ENCODE measurements at places on chromosomes 11 and 22.

- DNase-seq = peak; percentile 77
Observed at GRCh38 chr22:50306753-50307749, at the start of gene PLXNB2. Gene PLXNB2 (minus strand): TSS chr22:50307646. CDS start chr22:50290584, 17,062 bp downstream.

DNA sequence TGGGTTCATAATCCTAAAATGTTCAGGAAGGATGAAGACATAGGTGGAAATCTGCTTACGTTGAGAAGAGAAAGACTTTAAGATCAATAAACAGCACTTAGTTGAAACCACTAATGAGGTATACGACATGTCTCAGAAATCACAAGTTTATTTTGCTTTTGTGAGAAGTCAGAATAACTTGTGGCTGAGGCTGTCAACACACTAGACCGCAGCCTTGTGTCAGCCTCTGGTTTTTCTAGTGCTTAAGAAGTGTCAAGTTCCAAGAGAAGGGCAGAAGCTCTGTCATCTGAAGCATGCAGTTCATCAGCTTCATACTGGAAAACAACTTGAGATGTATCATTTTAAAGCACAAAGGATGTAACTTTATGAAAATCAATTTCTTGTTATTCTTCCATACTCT is 420.9 kb downstream of the METTL15 start:
- DNase-seq = no peak

- DNase-seq = no peak
Observed at GRCh38 chr11:115197031-115197430, 307.2 kb downstream of the CADM1 start.

- DNase-seq = no peak
Observed at GRCh38 chr11:118263112-118263511, 985 bp downstream of the MPZL2 start.

- DNase-seq = no peak
Observed at GRCh38 chr11:126157326-126158030, 54.0 kb downstream of the RPUSD4 start.

GRCh38 chr22:46791201-46791731 is 28.8 kb downstream of the TBC1D22A start:
- peak; percentile 73 for DNase-seq

- no peak for DNase-seq
Observed at GRCh38 chr11:128066399-128066798, 521.0 kb downstream of the ETS1 start.

DNA sequence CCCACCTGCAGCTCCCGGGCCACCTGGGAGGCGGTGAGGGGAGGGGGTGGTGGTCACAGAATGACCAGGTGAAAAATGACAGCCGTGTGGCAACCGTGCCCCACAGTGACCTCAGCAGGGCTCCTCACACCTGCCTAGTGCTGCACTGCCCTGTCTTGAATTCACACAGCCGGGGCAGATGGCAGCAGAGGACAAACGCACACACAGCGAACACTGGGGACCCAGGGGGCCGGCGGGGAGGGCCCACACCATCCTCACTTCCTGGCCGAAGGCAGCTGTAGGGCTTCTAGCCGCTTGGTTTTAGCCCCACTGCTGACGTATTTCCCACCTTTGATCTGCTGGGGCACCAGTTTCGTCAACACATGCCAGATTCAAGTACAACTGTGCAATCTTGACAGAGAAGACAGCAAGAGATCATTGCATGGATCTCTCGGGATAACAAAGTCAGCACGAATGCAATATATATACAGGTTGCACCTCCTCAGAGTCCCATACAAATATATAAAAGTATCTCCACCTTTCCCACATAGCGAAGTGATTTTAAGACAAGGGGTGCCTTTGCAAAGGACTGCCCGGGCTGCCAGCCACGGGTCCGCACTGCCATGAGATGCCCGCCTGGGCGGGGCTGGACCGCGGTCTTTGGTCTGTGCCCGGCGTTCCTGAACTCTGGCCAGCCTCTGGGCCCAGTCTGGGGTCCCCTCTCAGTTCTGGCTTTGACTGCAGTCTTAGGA is 26.9 kb downstream of the TRMU start:
- no peak for DNase-seq

GRCh38 chr11:44708009-44708408 is 18.8 kb upstream of the TSPAN18 start:
- DNase-seq = no peak

DNA sequence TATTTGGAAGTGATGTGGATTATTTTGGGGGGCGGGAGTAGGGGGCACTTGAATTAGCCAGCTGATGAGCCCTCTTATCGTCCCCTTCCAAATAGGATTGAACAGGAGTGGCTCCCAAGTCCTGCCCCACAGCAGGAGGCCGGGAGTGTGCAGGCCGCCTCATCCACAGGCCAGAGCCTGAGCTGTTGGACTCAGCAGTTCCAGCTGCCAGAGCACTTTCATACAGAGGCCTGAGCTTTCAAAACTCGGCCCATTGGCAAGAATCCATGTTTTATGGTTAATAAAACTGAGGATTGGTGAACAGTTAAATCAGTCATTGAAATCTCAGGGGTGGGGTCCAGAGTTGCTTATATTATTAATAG is 9.6 kb downstream of the FAM118A start:
- DNase-seq = no peak

DNA sequence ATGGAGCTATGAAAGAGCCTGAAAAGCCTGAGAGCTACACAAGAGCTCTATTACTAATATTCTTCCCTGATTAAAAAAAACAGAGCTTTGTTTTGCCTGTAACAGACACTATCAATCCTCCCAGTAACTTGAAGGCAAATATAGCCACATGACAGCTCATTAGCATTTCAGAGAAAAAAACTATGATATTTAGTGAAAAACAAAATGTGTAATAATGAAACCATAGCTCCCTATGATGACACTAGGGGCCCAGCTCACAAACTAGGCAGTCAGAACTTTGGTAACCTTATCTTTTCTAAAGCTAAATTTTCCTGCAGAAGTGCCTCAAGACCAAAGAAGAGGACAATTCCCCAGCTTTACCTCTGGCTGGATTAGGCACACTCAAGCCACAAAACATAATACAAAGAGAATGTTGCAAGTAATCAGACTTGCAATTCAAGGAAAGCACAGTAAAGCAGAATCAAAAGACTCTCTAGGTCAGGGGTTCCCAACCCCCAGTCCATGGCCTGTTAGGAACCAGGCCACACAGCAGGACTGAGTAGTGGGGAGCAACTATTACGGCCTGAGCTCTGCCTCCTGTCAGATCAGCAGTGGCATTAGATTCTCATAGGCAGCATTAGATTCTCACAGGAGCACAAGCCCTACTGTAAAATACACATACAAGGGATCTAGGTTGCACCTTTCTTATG is 53.3 kb downstream of the MRTFA start:
- DNase-seq = no peak

DNA sequence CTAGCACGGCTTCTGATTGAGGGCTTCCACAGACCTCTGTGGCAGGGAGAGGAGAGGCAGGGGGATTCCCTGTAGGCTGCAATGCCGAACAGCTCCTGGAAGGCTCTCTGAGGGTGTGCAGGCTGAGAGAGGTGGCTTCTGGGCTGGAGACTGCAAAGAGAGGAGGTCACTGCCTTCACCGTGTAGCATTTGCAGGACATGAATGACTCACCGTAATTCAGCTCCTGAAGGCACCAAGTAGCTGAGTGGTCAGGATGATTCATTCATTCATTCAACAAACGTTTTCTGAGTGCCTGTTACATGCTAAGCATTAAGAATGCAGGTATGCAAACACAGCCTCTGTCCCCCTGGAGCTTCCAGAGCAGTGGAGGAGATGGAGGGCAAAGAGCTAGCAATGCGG is 18.0 kb upstream of the EIF3D start:
- peak; percentile 93 for DNase-seq

DNA sequence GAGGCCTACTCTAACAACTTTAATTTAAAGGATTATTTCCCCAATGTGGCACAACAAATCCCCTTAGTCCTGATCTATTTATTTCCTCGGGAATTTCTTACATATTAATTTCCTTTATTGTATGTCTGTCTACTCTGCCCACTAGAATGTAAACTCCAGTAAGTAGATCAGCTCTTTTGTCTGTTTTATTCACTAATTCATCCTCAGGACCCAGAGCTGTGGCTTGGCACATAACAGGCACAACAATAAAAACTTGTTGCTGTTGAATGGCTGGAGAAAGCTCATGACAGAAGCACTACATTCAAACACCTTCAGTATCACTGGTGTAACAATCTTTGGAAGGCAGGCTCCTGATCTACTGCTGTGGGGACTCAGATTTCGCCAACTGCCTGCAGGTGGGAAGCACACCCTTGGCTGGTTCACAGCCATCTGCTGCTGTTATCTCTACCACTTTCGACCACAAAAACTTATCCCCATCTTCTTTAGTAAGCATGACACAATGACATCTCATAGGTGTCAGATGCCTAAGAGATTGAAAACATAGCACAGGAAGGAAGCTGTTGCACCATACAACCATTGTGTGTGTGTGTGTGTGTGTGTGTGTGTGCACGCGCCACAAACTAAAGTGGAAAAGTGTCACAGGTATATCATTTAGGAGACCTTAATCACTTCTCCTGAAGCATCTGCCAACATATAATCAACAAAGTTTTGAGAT is 11.9 kb downstream of the HIRA start:
- DNase-seq = no peak

- peak; percentile 71 for DNase-seq
Observed at GRCh38 chr11:18527512-18527911, 770 bp upstream of the TSG101 start.

DNA sequence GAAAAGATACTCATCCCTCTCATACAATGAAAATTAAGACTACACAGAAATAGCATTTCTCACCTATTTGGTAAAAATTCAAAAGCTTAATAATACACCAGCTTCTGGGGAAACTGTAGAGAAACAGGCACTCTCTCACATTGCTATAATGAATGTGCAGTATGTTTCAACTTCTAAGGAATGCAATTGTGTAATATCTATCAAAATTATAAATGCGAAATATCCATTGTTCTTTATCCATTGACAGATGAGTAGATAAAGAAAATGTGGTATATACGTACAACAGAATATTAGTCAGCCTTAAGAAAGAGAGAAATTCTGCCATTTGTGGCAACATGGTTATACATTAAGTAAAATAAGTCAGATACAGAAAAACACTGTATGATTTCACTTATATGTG is 101.4 kb upstream of the OR9G4 start:
- peak; percentile 48 for DNase-seq

DNA sequence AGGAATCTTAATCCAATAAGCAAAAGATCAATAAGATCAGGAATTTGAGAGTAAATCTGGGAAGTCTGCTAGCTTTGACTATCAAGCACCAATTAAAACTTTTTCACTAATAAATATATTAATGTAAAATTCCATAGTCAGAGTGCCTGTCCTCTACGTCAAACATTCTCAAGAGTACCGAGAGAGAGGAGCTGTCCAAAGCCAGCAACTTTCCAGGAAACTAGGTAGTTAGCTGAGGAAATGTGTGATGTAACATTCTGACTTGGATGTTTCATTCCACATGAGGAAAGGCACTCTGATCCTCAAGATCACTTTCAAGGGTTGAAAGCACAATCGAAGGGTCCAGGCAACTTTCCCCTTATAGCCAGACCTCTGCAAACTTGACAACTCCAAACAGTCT is 113.2 kb downstream of the STK33 start:
- peak; percentile 20 for DNase-seq

DNA sequence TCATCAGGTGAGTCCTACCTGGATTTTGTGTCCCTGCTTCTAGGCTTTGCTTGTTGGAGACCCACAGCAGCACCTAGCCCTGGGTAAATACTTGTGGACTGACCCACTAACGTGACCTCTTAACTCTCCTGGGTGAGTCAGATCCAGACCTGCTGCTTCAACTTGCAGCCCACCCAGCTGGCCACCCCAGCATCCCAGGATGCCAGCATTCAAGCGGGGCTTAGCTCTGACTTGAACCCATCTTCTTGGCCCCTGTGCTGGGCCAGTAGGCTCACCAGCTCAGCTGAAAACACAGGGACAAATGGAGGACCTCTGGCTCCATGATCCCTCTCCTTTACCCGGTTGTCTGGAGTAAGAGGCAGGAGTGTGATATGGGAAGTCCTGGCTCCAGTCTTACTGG is 33.5 kb downstream of the PARVG start:
- no peak for DNase-seq

DNA sequence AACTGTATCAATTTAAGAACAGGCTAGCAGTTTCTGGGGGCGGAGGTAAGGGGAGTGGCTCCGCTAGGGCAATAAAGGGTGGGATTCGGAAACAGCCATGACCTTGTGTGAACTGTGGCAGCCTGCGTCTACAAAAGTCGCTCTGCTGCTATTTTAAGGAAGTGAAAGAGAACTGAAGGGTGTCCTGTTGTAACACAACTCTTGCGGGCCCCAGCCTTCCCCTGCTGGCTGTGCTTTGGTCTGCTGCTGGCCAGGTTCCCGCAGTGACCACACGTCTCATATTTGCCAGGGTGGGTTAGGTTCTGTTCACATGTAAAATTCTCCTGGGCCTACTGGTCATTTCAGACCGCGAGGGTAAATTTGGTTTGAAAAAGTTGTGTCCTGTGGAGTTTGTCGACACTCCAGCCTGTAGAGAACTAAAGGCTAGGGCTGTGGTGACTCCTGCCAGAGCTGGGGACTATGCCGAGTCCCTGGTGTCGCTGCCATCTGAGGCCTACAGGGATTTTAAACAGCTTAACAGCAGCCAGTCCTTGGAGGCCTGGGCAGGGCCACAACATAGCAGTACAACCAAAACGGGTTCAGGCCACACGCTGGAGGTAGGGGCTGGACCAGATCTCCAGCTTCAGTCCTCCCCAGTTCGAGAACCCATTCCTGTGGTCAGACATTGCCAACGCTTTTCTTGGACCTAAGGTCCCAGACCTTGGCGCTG is 1.1 kb upstream of the PPFIBP2 start:
- no peak for DNase-seq

- DNase-seq = no peak
Observed at GRCh38 chr11:32497951-32498350, 62.6 kb upstream of the WT1 start.

GRCh38 chr11:61967924-61968757 is 707 bp upstream of the FTH1 start:
- peak; percentile 40 for DNase-seq

GRCh38 chr11:68271023-68271780 is 571 bp downstream of the C11orf24 start:
- peak; percentile 76 for DNase-seq

DNA sequence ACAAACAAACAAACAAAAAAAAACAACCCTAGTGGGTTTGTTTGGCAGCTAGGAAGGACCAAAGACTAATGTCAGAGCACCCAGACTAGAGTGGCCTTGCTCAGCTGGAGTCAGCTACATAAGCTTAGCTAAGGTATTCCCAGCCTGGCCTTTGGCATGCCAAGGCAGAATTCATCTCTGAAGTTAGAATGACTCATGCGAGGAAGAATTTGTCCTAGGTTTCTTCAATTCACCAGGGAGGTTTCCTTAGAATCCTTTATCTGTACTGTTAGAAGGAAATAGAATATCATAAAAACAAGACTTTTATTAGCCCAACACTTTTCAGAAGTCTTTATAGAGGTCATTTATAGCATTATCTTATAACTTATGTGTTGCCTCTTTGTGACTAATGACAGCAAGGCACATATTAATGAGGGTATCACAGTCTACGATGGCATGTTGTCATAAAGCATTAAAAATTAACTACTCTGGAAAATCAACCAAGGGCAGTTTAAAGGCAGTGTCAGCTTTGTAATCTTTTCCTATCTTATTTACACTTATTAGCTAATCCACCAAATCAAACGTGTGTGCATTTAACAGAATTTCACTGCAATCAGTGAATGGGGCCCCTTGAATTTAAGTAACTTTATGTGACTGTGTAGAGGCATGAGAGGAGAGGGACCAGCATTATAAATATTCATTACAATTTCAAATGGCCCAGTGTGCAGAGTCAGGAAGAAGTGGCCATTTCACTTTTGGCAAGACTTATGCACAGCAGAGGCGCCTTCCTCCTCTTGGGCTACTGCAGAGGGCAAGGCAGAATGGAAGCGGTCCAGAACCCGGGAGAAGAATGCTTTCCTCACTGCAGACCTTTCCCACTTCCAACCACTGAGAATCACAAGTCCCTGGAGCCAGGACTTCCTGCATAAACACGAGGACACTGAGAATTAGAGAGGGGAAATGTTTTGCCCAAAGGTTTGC is 36.3 kb downstream of the SLC5A1 start:
- DNase-seq = peak; percentile 91
